ENCODE measurements at places on chromosomes 6 and 20.

- DNase-seq, result no peak
These were observed 6.8 kb downstream of the GUCA1A start for GRCh38 chr6:42179945-42180313.

GRCh38 chr20:1761116-1761515 is 103.5 kb upstream of the SIRPG start:
- no peak for DNase-seq

- no peak for DNase-seq
These were observed at the start of gene PRND for GRCh38 chr20:4721719-4722118. Gene PRND (plus strand): TSS chr20:4721909. CDS start chr20:4724552, 2,643 bp downstream.

DNA sequence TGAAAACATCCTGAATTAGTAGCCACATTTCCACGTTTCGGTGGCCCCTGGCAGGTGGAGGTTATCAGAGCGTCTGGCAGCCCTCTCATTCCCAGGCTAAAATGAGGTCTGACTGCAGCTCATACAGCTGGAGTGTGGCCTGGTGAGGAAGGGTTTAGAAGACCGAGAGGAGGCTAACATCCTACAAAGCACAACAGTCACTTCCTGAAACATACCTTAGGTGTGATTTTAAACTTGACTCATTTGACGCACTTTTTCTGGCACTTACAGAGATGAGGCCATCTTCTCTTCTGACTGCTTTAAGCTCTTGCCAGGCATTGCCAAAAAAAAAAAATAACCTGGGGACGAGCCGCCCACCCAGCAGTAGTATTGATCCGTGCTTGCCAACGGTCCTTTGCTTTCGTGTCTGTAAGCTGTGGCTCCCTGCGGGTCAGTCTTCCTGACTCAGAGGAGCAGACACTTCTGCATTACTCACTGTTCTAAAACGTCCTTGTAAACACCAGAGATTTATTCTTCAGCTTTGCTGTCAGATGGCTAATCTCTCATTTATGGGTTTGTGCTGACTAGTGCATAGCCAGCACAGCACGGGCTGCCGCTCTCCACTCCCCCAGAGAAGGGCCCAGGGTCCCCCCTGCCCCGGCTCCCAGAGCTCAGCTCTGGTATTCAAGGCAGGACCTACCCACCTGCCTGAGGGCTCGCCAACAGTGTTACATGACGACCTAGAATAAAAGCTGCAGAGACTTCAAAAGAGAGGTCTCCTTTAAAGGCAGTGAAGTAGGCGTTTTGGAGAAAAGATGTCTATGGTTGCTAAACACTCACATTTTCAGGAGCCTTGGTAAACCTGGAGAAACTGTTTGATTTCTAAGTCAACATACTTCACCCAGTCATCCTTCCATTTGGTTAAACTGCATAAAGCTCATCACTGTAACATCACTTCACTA is 78.5 kb upstream of the FRMD1 start:
- no peak for DNase-seq

- DNase-seq, result no peak
These were observed 51.9 kb upstream of the MCUR1 start for GRCh38 chr6:13866301-13866700.

DNA sequence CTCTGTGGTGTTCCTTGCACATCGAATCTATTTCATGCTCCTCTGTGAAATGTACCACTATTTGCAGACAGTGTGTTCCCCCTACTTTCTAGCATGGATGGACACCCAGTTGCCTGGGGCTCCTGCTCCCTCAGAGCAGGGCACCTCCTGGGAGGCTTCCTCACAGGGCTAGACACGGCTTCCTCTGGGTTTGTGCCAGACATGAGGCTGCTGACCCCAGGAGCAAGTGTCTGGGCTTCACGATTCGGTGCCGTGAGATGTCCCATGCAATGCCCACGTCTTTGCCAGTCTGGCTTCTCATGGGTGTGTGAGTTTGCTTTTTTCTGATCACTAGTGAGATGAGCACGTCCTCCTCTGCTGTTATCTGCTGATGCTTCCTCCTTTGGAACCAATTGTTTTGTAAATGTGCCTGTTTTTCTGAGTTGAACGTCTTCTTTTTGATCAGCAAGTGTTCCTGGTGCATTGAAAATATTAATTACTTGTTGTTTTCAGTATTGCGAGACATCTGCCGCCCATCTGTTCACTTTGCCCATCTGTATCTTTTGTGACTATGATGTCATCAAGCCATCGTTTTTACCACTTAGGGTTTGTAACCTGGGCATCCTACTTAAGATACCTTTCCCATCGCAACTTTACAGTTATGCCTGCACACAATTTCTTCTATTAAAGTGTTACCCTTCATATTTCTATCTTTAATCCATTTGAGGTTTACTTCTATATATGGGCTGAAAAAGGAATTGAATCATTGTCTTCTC is 92.0 kb downstream of the TTLL2 start:
- DNase-seq, result no peak
